Fibroblast of villous mesenchyme (primary cell): ENCODE measurements at places on chromosomes 11 and 22.

DNA sequence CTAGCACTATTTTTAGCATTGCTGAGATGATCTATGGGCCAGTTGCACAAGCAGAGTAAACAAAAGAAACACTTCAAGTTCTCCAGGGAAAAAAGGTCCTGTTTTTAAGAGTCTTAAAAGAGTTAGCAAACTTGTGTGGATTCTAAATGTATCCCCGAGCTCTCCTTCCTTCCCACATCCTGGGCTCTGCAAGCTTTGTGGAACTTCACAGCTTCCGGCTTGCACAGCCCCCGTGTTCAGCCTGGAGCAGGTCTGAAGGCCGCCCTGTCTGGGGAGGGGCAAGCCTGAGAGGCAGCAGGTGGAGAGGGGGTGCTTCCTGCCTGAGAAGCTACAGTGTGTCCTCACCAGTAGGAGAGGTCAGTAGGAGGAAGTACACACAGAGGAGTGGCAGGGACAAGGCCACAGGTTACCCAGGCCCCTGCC lies 35.1 kb upstream of the SUSD2 start:
- peak; percentile 96 for DNase-seq

DNA sequence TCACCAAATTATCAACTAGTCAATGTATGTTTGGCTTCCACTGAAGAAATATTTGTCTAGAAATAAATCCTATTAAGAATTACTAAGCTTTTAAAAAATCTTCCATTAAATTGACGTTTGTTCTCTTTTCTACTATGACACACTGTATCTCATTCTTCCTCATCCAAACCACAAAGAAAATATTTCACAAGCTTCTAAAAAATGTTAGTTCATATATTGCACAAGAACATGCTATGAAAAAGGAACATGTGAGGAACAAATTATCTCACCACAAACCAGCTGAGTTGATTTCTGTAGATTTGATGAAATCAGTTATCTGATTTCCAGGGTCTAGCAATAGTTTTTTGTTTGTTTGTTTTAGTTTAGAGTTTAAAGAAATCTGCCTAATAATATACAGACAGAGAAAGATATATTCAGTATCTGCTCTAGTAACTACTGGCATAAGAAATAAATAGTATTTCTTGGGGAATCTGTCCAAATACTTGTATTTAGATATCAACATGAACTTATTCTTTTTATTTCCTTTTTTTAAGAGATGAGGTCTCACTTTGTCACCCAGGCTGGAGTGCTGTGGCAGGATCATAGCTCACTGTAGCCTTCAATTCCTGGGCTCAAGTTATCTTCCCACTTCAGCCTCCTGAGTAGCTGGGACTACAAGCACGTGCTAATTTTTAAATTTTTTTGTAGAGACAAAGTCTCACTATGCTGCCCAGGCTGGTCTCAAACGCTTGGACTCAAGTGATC lies 161.7 kb downstream of the ATG16L2 start:
- DNase-seq, result peak; percentile 98

DNA sequence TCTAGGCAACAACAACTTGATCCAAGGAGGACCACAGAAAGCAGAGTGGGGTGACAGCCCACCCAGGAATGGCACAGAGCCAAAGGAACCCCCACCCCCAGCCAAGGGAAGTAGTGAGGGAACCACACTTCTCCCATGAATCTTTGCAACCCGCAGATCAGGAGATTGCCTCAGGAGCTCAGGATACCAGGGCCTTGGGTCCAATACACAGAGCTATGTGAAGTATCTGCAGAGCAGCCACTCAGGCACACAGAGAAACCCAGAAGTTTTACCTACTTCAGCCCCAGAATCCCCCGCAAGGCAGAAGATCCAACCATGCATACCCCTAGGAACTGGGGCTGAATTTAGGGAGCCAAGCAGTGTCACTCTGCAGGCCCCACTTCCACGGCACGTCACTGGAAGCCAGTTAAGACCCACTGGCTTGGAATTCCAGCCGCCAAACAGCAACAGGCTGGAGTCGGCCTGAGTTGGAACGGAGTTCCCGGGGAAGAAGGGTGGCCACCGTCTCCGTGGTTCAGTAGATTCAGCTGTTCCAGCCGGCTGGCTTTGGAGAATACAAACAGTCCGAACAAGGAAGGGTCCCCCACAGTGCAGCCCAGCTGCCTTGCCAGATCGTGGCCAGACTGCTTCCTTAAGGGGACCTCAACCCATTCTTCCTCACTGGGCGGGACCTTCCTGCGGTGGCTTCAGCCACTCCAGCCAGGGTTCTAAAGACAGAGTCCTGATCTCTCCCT lies 174.1 kb downstream of the TTC28 start:
- no peak for DNase-seq

DNA sequence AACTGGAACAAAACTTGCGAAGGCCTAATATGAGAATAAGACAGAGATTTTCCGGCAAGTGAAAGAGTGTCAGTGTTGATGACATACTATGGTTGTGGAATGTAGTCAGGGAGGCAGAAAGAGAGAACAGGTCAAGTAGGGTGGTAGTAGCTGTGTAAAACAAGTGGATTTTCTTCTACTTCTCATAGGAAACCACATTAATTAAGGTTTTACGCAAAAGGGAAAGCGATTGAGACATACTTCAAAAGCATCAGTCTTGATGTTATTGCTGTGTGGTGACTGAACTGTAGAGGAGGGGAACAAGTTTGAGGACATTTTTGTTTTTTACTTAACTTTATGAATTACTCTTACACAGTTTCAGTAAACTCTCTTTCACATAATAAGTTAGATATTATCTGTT lies 186.0 kb upstream of the CNTN5 start:
- DNase-seq, result no peak

- DNase-seq, result no peak
Observed at GRCh38 chr22:37502342-37503182, 16.4 kb upstream of the MFNG start.

- DNase-seq, result no peak
Observed at GRCh38 chr22:20217563-20217962, 50.6 kb downstream of the RTN4R start.

DNA sequence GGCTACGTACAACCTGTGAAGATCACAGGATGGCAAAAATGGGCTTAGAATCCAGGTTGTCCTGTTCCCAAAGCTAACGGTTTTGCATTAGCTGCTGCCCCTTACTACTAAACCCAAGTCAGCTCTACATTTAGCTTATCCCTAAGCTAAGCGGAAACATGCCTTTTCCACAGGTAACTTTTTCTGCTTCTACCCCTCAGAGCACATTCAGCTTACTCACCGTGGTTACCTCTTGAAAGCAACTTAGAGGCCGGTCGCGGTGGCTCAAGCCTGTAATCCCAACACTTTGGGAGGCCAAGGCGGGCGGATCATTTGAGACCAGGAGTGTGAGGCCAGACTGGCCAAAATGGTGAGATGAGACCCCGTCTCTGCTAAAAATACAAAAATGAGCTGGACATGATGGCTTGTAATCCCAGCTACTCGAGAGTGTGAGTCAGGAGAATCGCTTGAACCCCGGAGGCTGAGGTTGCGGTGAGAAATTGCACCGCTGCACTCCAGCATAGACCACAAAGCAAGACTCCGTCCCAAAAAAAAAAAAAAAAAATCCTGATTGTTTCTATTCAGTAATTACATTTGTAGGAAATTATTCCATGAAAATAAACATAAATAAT lies 790 bp upstream of the TMEM41B start:
- no peak for DNase-seq

DNA sequence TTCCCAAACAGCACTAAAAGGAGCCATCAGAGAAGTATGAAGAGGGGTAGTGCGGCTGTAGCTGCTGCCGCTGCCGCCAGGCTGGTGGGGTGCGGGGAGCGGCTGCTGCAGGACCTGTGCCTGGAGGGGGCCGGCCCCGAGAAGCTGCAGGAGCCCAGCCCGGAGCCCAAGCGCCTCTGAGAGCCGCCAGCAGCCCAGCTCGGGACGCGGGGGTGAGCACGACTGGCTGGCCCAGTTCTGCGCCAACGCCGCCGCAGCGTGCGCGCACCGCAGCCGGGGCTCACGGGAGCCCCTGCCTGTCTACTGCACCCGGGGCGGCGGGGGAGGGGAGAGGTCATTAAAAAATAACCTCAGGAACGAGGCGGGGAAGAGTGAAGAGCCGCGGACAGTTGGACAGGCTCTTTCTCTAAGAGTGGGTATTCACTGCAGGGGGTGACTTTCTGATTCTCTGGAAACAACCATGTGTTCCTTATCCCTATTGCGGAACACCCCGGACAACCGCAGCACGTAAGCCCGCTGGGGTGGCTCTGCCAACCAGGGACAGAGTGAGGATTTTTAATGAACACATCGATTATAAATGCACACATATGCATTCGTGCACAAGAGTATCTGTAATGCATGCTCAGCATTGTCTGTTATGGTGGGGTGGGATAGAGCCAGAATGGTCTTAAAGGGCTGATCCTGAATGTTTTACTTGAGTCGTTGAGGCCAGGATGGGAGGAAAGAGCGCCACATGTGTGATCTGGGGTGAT lies 453 bp downstream of the GAS2 start:
- DNase-seq, result no peak

- no peak for DNase-seq
Observed at GRCh38 chr11:27795955-27796861, 96.0 kb upstream of the BDNF start.

DNA sequence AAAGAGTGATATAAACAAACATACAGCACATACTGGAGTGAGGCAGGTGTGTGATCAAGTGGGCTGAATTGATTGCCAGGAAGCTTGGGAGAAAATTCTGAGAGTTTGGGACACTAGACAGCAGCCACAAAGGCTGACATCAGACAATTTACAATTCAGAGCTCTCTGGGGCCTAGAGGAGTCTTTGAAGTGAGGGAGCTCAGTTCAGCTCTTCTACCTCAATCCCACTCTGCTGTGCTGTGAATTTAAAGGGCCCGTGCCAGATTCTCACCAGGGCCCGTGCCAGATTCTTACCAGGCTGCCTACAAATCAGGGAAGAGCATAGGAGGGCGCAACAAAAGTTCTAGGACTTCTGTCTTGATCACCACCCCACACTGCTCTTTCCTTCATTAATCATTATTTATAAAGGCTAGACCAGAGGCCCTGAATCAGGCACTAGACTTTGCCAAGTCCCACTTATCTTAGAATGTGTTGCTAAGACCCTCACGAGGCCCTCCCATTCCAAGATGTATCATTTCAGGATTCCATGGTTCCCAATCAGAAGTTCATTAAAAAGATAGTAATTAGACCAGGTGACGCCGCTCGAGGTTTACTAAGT lies 112.4 kb downstream of the KIRREL3 start:
- DNase-seq, result no peak

GRCh38 chr22:50169181-50169759 lies 1.3 kb upstream of the PANX2 start:
- no peak for DNase-seq

DNA sequence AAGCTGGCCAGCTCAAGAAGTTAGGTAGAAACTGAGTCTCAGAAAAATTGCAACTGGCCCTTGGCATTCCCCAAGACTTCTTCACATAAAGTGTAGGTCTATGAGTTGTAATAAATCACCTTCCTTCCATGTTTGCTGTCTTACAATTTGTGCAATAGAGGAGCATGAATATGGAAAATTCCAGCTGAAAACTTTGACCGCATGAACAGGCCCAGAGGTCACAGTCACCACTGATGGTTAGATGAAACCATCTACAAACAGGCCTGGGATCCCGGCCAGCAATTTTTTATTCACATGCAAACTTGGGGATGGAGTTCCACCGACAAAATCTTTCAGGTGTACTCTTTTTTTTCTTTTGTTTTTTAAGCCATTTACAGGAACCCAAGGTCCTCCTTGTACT lies 88.1 kb downstream of the SERGEF start:
- peak; percentile 14 for DNase-seq

DNA sequence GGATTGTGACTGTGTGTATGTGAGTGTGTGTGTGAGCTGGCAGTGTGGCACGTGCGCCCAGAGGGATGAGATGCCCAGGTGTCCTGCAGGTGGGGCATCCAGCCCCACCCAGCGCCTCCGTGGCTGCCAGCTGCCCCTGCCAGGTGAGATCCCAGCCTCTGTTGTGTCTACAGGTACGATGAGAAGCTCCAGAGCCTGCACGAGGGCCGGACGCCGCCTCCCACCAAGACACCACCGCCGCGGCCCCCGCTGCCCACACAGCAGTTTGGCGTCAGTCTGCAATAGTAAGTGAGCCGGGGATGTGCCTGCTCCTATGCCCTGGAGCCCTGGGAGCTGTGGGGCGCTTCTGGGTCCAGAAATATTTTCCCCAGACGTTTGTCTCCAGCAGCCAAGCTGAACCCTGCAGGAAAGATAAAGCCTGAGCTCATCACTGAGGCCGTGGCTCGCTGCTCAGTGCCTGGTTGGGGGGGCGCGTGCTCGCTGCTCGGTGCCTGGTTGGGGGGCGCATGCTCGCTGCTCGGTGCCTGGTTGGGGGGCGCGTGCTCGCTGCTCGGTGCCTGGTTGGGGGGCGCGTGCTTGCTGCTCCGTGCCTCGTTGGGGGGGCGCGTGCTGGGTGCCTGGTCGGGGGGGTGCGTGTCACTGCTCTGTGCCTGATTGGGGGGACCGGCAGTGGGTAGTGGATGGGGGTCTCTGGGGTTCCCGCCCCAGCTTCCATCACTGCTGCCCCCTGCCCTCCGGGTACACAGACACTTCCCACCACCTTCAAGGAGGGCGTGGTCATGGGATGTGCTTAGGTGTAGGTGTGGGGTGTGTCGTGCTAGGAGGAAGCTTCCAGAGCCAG lies 73.2 kb downstream of the ARHGAP8 start:
- no peak for DNase-seq

DNA sequence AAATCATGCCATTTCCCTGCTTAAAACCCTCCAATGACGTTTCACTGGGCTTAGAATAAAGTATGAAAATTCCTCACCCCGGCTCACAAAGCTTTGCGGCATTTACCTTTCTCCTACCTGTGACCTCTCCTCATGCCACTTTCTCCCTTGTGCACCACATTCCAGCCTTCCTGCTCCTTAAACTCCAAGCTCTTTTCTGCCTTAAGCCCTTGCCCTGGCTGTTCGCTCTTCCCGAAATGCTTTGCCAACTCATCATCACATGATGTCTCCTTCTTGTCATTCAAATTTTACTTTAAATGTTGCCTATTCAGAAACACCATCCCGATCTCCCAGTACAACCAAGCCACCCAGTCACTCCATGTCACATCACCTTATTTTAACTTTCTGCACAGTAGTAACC lies 2.0 kb downstream of the PLEKHA7 start:
- no peak for DNase-seq

- peak; percentile 80 for DNase-seq
Observed at GRCh38 chr22:28019881-28020861, 101.1 kb upstream of the PITPNB start.

- DNase-seq, result peak; percentile 47
Observed at GRCh38 chr22:37462983-37463382, 23.2 kb downstream of the MFNG start.

DNA sequence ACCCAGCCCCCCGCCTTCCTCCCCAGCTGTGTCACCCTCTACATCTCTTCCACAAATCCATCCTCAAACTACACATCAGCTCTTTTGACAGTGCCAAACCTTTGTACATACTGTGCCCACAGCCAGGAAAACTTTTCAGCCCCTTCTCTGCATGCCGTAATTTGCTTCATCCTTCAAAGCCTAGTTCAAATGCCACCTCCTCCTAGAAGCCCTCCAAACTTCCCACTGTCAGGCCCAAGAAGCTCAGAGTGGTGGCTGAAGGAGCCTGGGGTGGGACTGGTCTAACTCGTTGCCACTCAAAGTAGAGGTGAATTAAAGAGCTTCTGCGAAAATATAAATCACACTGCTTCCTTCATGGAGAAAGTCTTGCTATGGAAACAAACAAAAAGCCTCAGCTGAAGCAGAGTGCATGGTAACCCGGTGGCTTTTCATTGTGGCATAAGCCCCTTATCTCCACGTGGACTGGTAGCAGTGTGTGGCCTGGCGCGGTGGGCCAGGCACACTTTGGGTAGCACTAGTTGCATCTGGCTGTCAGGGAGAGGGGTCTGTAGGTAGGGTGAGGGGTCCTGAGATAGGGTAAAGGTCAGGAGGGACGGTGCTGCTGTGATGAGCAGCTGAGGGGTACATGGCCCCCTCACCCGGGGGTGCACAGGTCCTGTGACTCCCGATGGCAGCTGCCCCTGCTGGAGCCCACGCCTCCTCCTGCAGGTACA lies 76.9 kb downstream of the MYO7A start:
- no peak for DNase-seq
